ENCODE measurements at places on chromosomes 4 and X.

DNA sequence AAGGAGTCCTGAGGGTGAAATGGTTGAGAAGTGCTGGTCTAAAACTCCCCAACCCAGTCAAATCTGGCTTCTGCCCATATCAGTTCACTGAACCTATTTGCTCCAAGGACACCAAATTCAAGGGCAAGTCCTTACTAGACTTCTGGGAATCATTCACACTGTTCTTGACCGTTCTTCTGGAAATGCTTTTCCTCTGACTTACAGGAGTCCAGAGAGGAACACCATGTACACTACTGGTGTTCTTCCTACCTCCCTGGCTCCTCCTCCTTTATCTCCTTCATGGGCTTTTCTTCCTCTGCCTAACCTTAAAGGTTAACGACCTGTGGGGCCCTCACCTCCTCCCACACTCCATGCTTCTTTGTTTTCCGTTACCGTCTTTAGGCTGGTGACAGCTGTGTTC lies 281.3 kb downstream of the FRMPD4 start:
- no peak for DNase-seq

GRCh38 chr4:84312426-84313012 lies 186.6 kb downstream of the NKX6-1 start:
- DNase-seq: no peak

DNA sequence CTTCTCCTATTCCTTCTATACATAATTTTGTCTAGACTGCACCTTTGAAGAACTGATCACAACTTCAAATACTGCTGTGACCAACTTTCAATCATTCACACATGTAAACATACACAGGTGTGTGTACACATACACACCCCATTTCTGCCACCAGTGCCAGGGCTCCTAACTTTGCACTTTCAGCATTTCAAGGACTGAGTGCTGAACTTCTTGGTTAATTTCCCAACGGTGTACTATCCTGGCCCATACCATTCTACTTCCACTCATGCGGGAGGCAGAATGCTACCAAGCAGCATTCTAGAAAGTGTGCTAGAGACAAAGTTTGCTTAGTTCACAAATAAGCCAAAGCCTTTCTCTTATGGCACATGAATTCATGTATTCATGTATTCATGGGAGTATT lies 51.2 kb downstream of the RPGR start:
- no peak for DNase-seq

GRCh38 chr4:1664141-1664540 lies 20.0 kb downstream of the FAM53A start:
- no peak for DNase-seq

- DNase-seq: no peak
These were observed 69.2 kb downstream of the SRPX start for GRCh38 chrX:38151441-38151840.

DNA sequence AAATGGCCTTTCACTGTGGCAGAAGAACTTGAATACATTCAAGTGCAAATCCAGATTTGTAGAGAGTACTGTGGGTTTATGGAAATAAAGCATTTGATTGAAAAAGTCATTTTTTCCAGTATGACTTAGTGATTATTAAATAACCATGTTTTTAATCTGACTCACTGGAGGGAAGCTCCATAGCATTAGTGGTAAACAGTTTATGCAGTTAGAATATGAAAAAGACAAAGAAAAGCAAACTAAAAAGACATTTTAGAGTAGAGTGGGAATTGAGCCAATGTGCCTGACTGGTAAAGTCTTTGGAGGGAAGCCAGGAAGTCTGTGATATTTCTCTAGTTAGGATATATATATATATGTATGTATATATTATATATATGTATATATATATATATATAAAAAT lies 53.4 kb downstream of the FAT4 start:
- no peak for DNase-seq

DNA sequence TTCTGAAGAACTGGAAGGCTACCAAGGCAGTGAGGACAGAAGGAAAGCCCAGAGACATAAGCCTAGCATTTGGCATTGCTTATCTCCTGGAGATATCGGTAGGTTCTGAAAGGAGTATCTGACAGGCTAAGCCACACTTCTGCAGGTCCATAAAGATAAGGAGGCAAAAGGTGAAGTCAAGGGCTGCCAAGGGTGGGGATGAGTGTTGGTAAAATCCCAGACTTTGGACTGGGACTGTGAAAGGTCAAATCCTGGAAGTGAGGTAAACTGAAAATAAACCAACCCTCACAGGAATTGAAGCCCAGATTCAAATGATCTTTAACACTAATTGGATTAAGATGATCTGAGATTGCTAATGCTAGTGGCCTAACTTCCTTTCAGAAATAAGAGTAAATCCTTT lies 27.4 kb downstream of the GK start:
- no peak for DNase-seq

GRCh38 chrX:74451450-74452198 lies 30.3 kb downstream of the SLC16A2 start:
- no peak for DNase-seq

- no peak for DNase-seq
These were observed 466.6 kb downstream of the INPP4B start for GRCh38 chr4:142379277-142380051.

GRCh38 chrX:130081421-130082045 lies 28.8 kb downstream of the ELF4 start:
- no peak for DNase-seq

DNA sequence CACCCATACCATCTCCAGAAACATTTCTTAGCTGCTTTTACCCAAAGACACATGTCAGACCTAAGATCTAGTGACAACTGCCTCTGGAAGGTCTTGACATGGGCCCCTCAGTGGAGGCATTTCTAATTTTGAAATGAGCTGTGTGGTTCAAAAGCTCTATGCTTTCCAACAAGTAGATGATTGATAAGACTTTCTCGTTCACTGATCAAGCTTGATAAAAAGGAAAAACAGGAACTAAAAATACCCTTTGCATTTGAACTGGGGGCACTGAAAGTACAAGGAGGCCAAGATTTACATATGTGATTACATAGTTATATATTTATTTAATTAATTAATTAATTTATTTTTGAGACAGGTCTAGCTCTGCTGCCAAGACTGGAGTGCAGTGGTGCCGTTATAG lies 61.3 kb upstream of the SCOC start:
- DNase-seq: no peak

- no peak for DNase-seq
These were observed 65.4 kb downstream of the CCKAR start for GRCh38 chr4:26424838-26425237.

- DNase-seq: no peak
These were observed 56.6 kb downstream of the SPATA18 start for GRCh38 chr4:52107745-52108144.

DNA sequence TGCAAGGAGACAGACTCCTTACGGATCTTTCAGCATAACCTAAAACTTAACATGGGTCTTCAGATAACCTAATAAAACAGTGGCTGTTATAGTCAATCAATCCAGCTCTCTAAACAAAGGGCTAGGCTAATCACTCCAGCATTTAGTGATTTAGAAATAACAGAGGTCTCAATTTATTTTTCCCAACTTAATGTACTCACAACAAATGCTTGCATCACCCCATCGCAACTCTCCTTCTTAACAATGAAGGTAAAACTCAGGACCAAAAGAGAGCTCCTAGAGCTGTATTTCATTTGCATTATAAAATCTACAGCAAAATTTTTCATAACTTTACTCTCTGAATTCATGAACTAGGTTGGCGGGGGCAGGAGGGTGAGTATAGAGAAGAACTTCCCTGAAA lies 1.1 kb downstream of the LIN54 start:
- no peak for DNase-seq

DNA sequence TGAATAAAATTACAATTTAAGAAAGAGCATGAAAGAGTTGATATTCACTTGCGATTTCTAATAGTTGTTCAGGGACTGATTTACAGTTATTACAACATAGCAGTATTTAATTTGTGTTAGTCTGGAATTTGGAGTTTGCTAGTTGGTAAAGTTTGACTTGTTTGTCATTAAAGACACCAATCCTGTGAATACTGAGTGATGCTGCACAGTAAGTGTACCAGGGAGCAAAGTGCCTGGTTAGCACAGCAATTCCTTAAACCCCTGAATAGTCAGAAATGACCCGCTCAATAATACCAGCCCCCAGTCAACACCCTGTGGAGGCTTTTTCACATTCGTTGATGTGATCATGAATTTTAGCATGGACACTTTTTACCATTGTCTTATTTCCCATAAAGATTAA lies 122.2 kb upstream of the GC start:
- no peak for DNase-seq

GRCh38 chr4:141241986-141242385 lies 21.3 kb downstream of the ZNF330 start:
- DNase-seq: no peak

DNA sequence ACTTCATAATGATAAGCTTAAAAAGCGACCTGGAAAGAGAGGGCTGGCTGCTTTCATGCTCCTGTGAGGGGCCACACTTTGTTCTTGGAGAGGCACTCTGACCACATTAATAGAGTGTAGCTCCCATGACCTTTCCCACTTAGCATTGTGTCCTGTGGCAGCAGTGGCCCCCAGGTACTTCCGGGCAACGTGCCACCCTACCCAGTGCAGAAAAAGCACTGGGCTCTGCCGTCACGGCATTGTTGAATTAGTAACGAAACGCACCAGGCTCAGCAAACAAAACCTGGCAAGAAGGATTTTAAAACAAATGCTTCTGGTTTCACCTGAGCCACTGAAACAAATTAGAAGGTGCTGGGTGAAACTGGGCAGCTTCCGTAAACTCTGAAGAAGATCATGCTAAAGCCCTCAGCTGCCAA lies 5.4 kb upstream of the SORBS2 start:
- no peak for DNase-seq

DNA sequence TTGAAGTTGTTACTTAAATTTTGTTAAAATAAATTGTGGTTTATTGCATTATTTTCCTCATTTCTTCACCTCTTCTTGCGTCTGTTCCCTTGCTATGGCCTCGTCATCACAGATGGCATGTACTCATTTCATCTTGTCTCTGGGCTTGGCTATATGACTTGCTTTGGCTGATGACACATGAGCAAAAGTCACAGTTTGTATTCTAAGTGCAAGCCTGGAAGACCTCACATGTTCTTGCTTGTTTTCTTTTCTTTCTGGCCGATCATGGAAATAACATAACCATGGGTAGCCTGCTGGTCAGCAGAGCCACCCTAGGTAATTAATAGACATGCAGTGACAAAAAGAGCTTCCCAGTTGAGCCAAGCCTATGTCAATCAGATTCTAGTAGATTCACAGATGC lies 527.9 kb downstream of the SPRY1 start:
- DNase-seq: no peak

- no peak for DNase-seq
These were observed 187.7 kb downstream of the ENOX2 start for GRCh38 chrX:130715299-130715698.

GRCh38 chr4:10688022-10688421 lies 3.5 kb upstream of the CLNK start:
- no peak for DNase-seq

GRCh38 chr4:8912089-8912455 lies 40.4 kb upstream of the HMX1 start:
- DNase-seq: no peak

DNA sequence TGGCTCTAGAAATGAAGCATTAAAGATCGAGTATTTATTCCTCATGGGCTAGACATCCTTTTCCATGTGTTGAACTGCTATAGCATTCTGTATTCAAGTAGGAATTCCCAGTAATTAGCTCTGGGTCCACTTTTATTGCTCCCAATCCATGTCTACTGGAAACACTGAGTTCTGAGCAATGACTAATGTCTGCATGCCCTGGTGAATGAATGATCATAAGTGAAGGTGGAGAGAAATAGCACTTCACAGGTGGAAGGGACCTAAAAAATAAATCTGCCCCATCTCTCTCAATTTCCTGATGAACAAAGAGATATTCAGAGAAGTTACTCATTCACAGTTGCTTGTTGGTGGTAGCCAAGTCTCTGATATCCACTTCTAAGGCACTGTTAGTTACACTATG lies 34.6 kb upstream of the CXCL8 start:
- DNase-seq: no peak

DNA sequence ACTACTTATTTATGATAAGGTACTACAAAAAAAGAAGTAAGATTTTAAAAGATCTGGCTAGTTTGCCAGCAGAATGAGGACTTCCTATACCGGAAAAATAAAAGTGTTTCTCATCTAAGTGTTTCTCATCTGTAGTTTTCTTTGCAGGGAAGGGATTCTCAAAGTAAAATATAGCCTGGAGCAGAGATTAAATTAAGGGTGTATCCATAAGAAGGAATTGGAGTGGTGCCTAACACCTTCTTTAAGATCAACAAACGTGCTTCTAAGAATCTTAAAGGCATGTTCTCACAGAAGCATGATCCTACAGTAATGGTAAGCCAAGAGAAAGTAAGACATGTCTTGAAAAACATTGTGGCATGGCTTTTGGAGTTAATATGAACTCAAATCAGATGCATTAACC lies 528.2 kb downstream of the GBA3 start:
- no peak for DNase-seq

DNA sequence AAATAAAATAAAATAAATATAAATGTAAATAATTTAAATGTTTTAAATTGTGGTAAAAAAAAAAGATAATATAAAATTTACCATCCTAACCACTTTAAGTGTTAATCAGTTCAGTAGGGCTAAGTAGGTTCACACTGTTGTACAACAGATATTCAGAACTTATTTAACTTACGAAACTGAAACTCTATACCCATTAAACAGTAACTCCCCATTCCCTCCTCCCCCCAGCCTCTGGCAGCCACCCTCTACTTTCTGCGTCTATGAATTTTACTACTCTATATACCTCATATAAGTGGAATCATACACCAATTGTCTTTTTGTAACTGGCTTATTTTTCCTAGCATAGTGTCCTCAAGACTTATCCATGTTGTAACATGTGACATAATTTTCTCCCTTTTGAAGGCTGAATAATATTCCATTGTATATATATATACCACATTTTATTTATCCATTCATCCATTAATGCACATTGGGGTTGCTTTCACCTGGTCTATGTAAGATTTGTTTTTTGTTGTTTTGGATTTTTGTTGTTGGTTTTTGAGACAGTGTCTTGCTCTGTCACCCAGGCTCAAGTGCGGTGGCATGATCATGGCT lies 32.5 kb upstream of the ELF2 start:
- DNase-seq: no peak

DNA sequence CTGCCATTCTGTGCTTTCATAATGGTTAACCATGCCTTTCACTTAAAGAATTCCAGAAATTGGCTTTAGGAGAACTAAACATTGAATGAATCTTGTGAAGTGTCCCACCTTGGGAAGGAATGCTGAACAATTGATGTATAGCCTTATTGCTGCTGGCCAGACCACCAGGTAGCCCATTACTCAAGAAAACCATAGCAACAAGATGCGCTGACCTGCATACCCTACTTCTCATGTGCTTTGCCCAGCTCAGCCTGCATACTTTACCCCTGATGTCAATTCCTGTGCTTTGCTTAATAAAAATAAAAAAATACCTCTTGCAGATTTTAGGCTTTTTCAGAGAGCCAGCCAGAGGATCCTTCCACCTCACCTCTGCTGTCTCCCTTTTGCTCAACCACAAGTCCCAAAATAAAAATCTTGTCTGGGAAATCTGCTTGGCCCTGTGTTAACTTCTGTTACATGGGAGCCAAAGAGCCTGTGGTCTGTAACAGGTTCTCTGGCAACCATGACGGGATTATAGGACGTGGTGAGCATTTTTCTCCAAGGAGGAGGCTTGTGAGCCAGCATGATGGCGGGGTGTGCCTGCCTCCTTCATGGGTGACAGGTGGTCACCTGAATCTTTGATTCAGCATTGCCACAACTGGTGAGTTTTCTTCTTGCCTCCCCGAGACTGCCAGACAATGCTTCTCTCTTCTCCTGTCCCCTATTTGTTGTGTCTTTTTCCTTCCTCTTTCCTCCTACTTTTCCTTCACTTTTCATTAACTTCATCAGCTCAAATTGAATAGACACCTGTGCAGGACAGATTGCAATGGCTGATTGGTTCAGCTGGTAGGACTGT lies 106.8 kb downstream of the ARSJ start:
- no peak for DNase-seq

GRCh38 chr4:70752236-70752635 lies 30.5 kb downstream of the RUFY3 start:
- no peak for DNase-seq

All from activated T-cell treated with anti-CD3 and anti-CD28 coated beads for 24 hours (primary cell).